Mesothelial cell of epicardium (in vitro differentiated cells): ENCODE measurements at places on chromosomes 3 and 15.

DNA sequence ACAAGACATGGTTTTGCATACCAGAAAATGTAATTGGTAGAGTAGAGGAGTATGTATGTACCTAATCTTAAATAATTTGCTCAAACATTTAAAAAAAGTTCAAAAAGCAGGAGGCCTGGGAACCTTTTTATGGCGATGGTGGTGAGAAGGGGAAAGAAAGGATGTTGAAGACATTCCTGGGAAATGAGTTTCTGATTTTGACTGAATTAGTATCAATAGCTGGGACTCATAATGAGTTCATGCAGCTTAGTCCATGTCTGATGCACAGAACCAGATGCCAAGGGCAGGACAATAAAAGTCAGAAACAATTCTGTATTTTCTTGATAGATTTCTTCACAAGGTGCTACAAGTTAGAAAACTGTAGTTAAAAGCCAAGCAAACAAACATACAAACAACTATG, 395.3 kb downstream of the GAP43 start:
- no peaks in the 10 kb centered on the region for H3K36me3 ChIP-seq
- no peak overlapping the region for H3K4me3 ChIP-seq
- peaks cover 2% of the 10 kb centered on the region for H3K27me3 ChIP-seq
- H3K4me1 ChIP-seq, result no peaks in the 10 kb centered on the region
- H3K27ac ChIP-seq, result no peak overlapping the region

DNA sequence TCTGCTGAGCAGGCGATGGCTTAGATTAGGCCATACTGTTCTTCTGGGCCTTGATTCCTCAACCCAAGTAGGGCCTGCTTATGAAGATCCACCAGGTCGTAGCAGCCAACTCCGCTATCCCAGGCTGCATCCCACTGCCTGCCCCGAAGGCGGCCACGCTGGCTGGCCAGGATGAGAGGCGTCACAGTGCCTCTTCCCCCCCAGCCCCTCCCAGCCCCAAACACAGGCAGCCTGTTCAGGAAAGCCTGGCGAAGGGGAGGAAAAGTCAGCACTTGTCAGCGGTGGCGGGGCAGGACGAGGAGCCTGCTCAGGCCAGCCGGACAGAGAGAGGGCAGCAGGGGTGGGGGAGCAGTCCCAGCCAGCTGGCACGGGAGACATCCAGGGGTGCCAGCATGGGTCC, 11.2 kb downstream of the PTH1R start:
- no peak for DNase-seq
- H3K27ac ChIP-seq, result no peak overlapping the region
- peaks cover 51% of the 10 kb centered on the region for H3K4me1 ChIP-seq
- no peak overlapping the region for H3K4me3 ChIP-seq

- no peak for DNase-seq
- H3K4me3 ChIP-seq, result no peak overlapping the region
- H3K4me1 ChIP-seq, result no peaks in the 10 kb centered on the region
- no peaks in the 10 kb centered on the region for H3K27me3 ChIP-seq
- H3K27ac ChIP-seq, result no peak overlapping the region
- peaks cover 2% of the 10 kb centered on the region for H3K36me3 ChIP-seq
Measured at GRCh38 chr3:167650459-167650858, 3.3 kb downstream of the WDR49 start.

DNA sequence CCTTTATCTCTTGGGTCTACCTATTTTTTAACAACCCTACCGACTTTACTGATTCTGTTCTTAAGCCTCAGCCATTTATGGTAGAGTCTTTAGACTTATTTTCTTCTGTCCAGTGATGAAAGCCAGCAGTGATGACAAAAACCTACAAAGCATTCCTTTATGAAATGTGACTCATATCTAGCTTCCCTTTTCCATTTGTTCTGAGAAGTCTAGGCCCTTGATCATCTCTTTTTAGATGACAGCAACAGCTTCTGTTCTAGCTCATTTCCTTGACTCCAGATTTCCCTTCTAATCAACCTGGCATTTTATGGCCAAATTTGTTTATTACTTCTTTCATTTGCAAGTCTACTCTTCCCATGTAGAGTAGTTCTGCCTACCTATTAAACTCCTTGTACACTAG, 36.1 kb downstream of the CFAP44 start:
- H3K36me3 ChIP-seq, result peaks cover 11% of the 10 kb centered on the region
- H3K4me3 ChIP-seq, result no peak overlapping the region
- H3K4me1 ChIP-seq, result no peaks in the 10 kb centered on the region
- no peak for DNase-seq

- peaks cover 1% of the 10 kb centered on the region for H3K4me1 ChIP-seq
- H3K27me3 ChIP-seq, result peaks cover 3% of the 10 kb centered on the region
Measured at GRCh38 chr3:108899530-108899929, 54.1 kb downstream of the GUCA1C start.
